ENCODE measurements at places on chromosomes 1 and 21.
A peak's percentile ranks its signal among the peaks of the same experiment; 100 is the strongest.

- peak; percentile 5 for DNase-seq
These were observed 9.9 kb downstream of the SEC16B start for GRCh38 chr1:177959811-177960515.

GRCh38 chr1:19083081-19083480 is 126.6 kb upstream of the IFFO2 start:
- no peak for DNase-seq

- DNase-seq = no peak
These were observed 83.0 kb upstream of the GNG12 start for GRCh38 chr1:67916140-67916886.

DNA sequence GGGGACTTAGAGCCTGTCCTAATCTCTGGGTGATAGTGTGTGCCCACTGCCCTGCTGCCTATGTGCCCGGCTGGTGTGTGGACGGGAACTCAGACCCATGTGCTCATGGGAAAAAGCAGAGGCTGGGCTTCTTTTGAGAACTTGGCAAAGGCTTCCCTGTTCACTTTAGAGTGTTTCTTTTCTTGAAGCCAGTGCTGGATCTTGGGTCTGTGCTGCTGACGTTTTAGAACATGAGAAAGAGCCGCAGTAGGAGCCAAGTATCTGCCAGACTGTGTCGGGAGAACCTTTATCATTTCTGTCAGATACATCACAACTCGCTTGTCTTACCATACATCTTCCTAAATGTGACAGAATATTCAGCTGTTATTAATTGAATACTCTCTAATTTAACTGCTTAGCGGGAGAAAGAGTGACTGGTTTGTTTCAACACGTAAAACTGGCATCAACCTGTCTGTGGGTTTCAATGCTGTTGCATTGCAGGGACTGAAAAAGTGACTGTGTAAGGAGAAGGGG is 195.2 kb downstream of the PBX1 start:
- peak; percentile 71 for DNase-seq

DNA sequence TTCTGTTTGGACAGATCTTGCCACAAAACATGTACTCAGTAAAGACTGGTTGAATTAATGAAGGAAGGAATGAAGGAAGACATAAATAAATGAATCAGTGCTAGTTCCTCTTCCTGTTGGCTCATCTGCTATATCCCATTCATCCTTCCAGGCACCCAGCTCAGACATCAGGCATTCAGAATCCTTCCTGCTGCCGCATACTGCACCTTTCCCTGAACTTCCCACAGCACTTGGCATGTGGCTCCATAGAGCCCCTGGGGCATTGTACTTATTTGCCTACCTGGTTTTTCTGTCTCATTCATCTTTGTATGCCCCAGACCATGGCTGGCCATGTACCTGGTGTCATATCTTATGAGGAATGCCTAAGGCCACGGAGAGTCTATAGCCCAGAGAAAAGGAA is 34.4 kb upstream of the ZNF648 start:
- no peak for DNase-seq

GRCh38 chr1:192550922-192551534 is 24.5 kb upstream of the RGS1 start:
- no peak for DNase-seq

All from midbrain (tissue), 1 donor.